Cardiac muscle cell (in vitro differentiated cells and primary cell): ENCODE measurements at places on chromosomes 2 and 18. TPM values are rescaled to one million over a fixed set of nuclear protein-coding genes. Genes with fewer than 3 reads are reported as not detected.

Gene CSRNP3
- 10.8 and 13.8 TPM in 2 replicates for total RNA-seq

Gene BCL11A
- 15.7 and 17.1 TPM in 2 replicates for total RNA-seq

Gene CCDC121
- total RNA-seq, result 4.2 and 6.1 TPM in 2 replicates

Gene WDR35
- total RNA-seq, result 6.9 and 10.1 TPM in 2 replicates

Gene CENPA
- 1.9 and 18.6 TPM in 2 replicates for total RNA-seq

Gene GIGYF2
- 34.7 and 52.1 TPM in 2 replicates for total RNA-seq

Gene HRH4
- total RNA-seq, result 0.14 and 0.15 TPM in 2 replicates

Gene LRP1B
- total RNA-seq, result 2.4 and 2.5 TPM in 2 replicates

- DNase-seq, result no peak
Observed at GRCh38 chr2:17950006-17950405, 71.5 kb downstream of the KCNS3 start.

DNA sequence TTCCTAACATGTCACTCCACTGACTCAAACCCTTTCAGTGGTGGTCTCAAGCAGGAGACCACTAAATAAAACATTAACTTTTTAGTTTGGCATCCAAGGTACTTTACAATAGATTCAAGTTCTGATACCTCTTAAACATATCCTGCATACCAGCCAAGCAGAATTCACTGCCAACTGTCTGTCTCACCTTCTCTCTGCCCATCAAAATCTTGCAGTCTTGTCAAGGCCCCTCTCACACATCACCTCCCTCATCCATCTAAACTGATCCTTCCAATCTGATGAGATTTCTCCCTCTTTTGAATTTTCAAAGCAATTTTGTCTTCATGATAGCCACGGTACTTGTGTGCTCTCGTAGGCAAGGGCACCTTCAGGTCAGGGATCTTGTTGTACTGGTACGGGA lies 43.7 kb downstream of the SATB2 start:
- no peak for DNase-seq

DNA sequence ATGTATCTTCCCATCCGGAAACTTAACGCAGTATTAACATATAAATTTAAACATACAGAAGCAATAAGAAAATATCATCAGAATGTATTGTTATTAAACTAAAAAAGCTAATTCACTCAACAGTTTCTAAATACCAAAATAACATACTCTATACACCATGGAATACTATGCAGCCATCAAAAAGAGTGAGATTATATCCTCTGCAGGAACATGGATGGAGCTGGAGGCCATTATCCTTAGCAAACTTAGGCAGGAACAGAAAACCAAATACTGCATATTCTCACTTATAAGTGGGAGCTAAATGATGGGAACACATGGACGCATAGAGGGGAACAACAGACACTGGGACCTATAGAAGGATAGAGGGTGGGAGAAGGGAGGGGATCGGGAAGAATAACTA lies 127.1 kb downstream of the CD226 start:
- no peak for DNase-seq

GRCh38 chr2:42804338-42804737 lies 12.0 kb upstream of the HAAO start:
- DNase-seq, result no peak

- DNase-seq, result no peak
Observed at GRCh38 chr2:205129531-205129930, 552.8 kb upstream of the NRP2 start.

- DNase-seq, result no peak
Observed at GRCh38 chr2:216737676-216738075, 42.3 kb upstream of the IGFBP5 start.

DNA sequence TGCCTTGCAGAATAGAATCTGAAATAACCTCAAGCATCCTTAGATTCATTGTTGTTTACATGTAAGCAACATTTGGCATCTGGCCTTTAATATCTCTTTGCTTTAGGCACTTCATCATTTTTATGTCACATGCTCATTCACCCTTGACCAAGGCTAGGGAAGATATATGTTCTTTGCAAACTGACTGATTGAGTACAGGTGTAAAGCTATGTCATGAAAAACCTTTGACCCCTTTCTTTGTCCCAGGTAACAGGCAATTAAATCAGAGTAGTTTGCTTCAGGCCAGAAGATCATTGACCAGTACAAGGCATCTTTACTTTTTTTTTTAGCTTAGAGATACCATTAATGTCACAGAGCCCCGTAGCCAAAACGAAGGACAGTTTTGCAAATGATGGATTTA lies 520.6 kb downstream of the STK39 start:
- DNase-seq, result no peak

GRCh38 chr2:58971511-58972360 lies 730.6 kb upstream of the FANCL start:
- DNase-seq, result no peak

DNA sequence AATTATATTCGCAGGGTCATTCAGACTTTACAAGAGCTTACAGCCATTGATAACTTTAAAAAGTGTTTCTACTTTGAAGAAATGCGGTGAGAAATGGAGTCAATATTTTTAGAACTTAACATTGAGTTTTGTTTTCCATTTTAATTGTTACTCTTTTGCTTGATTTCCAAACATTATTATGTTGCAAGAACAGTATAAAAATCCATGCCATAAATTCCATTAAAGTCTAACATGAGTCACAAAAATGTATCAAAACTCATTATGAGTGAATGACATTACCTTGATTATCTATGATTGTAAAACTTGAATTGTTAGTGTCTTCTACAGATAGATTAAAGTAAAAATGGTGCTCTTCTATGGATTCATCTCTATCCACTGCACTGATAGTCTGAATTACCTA lies 92.6 kb downstream of the CDH19 start:
- no peak for DNase-seq

GRCh38 chr2:40548521-40548920 lies 96.6 kb upstream of the SLC8A1 start:
- DNase-seq, result no peak

DNA sequence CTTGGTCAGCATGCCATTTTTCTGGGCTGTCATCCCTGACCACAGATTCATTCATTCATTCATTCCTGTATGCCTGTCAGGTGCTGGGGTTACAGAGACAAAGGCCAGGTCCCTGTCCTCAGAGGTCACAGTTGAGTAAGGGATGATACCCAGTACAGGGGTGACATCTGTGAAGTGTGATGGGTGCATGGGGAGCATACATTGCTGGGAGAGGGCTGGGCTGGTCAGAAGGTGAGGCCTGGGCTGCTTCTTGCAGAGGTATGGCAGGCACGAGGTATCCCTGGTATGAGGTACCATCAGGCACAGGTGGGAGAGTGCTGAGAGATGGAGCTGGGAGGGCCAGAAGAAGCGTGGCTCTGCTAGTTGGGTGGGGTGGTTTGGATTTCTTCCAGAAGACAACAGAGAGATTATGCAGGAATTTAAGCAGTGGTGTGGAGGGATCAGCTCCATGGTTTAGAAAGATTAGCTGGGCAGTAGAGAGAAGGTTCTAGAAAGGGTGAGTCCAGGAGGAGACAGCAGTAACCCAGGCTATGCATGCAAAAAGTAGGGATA lies 181.9 kb upstream of the HAAO start:
- DNase-seq, result peak; percentile 52

DNA sequence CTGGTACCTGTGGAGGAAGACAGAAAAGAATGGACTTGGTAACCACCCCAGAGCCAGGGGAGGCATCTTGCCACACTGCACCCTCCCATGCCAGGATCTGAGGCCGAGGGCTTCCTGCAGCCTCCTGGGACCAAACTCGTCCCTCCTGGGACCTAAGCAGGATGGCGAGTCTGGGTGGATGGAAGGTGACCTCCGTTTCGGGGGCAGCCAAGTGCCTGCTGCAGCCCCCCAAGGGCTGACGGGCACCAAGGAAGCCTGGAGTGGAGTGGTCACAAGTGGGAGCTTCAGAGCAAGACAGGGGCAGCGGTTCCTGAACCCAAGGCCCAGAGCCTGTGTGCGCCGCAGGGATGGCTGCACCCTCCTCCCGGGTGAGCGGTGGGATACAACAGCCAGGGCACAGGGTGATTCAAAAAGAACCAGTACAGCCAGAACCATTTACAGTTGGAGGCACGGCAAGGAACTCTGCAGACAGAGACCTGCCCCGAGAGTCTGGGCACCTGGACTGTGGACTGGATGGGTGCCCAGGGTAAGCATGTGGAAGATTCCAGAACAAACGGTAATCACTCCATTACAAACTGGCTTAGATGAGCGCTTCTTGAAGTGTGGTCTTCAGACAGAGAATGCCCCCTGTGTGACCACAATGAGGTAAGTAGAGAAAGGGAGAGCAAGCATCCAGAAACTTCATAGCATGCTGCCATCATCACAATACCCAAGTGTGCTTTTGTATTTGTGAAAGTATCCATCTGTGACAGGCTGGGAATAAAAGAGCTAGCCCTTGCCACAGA lies 12.1 kb downstream of the HS1BP3 start:
- no peak for DNase-seq

GRCh38 chr18:80154293-80154692 lies 45.2 kb downstream of the ADNP2 start:
- DNase-seq, result peak; percentile 38

- DNase-seq, result no peak
Observed at GRCh38 chr2:239142806-239143205, 258.0 kb downstream of the HDAC4 start.
